COLO829 (cell line): ENCODE measurements at places on chromosomes 12 and 14.

- DNase-seq, result no peak
These were observed 37.2 kb upstream of the C14orf132 start for GRCh38 chr14:96001866-96002497.

DNA sequence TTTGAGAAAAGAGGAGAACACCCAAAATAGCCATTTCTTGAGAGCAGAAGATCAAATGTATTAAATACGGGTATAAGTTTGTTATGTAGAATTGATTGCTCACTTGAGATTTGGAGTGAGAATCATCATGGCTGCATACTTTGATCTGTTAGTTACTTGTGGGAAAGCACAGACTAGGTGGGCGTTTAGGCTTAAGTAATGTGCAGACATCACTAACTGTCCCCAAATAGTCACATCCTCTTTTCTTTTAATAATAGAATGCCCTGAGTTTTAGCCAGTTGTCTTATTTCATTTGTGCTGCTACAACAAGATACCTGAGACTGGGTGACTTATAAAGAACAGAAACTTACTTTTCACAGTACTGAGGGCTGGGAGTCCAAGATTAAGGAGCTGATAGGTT is 14.3 kb upstream of the GTF2A1 start:
- DNase-seq, result no peak

DNA sequence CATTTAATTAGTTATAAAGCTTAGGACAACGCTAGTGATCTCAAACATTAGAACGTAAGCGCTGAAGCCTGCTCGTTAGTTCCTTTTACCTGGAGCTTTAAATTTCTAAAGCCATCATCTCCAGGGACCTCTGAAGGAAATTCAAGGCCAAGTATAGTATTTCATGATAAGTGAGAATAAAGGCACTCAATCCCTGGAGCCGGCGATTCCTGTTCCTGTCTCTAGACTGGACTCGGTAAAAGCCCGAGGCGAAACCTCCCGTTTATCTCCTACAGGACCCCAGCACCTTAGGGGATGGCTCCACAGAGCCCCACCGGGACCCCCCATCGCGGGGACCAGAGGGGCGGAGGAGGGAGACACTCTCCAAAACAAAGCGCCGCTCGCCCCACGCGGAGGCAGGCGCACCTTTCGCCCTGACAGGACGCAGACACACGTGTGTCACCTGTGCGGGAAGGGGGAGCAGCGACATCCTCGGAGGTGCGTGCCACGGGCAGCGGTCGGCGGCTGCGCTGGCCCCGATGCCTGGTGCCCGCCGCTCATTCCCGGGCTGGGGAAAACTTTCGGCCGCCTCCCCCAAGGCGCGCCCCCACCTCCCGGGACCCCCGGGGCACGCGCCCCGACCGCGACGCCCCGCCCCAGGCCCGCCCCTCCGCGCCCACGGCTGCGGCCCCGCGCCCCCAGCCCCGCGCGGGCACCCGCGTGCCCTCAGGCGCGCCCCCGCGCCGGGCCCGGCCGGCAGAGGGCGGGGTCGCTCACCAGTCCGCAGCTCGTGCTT is 678 bp downstream of the RPS6KA5 start:
- no peak for DNase-seq

DNA sequence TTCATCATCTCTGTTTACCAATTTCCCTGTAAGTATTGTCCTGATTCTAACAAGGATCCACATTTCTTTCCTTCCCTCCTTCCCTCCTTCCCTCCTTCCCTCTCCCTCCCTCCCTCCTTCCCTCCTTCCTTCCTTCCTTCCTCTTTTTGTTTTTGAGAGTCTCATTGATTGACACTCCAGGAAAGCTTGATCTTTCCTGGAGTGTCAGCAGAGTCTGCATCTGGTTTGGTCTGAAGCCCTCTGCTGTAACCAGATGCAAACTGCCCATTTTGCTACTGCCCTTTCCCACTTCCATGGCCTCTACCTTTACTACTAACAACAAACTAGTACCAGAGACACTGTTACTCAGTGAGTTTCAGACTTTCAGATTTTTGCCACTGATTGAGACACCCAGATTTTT is 14.4 kb upstream of the OR6C65 start:
- DNase-seq, result no peak

- DNase-seq, result no peak
These were observed 5.1 kb downstream of the PAPLN start for GRCh38 chr14:73242357-73242901.

DNA sequence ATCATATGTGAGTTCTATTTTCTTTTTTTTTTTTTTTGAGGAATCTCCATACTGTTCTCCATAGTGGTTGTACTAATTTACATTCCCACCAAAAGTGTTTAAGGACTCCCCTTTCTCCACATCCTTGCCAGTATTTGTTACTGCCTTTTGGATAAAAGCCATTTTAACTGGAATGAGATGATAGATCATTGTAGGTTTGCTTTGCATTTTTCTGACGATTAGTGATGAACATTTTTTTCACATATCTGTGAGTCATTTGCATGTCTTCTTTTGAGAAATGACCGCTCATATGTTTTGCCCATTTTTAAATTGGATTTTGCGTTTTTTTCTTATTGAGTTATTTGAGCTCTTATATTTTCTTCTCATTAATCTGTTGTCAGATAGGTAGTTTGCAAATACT is 394.8 kb downstream of the LRFN5 start:
- DNase-seq, result no peak

DNA sequence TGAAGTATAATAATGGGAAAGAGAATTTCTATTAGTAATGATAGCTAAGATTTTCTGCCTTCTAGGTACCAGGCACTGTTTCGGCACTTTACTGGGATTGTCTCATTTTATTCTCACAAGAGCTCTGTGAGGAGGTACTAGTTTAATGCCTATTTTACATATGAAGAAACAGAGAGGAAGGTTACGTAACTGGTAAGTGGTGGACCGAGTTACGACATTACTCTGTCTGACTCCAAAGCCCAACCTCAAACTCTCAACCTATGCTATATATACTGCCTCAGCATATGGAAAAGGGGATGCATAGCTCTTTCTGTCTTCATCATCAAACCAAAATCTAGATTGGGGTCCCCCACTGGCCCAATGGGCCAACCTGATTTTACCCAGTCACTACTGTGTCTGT is 133.5 kb downstream of the KTN1 start:
- no peak for DNase-seq

GRCh38 chr14:104542871-104543830 is 36.4 kb upstream of the C14orf180 start:
- DNase-seq, result no peak

- DNase-seq, result peak; percentile 42
These were observed 283.5 kb downstream of the KSR2 start for GRCh38 chr12:117685110-117685926.

GRCh38 chr12:92432724-92433441 is 269.9 kb upstream of the PLEKHG7 start:
- no peak for DNase-seq

DNA sequence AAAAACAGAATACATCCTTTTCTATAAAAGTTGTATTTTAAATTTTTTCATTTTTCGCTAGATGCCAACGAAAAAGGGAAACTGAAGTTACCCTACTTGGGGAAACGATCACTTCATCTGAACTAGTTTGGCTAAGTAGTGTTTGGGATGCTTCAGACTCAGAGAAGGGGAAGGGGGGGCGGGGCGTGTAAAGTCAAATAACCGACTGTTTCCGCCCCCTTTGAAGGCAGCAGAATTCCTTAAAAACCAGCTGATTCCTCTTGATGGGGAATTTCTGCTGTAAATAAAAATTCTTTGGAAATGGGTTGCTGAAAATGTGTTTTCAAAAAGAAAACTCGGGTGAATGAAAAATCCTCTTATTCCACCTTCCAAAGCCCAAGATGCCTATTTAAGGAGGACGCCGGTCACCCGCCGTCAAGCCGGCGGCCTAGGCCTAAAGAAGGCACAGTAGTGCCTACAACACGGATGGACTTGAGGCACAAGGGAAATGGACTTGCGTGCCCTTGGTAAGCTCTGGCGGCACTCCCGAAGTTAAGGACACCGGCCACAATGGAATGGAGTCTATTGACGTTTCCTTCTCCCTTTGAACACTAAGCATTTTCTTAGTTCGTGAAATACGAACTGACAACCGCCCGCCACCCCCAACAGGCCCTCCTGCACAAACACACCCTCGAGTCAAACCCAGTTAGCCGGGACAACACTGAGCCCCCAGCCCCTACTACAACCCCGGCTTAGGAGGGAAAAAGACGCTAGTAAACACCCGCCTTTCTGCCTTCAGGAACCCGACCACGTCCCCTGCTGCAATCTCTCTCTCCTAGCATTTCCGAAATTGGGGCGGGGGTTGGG is 1.9 kb downstream of the ATXN2 start:
- DNase-seq, result peak; percentile 53

- DNase-seq, result peak; percentile 92
These were observed 66.4 kb upstream of the ARHGAP5 start for GRCh38 chr14:32010604-32011125.

DNA sequence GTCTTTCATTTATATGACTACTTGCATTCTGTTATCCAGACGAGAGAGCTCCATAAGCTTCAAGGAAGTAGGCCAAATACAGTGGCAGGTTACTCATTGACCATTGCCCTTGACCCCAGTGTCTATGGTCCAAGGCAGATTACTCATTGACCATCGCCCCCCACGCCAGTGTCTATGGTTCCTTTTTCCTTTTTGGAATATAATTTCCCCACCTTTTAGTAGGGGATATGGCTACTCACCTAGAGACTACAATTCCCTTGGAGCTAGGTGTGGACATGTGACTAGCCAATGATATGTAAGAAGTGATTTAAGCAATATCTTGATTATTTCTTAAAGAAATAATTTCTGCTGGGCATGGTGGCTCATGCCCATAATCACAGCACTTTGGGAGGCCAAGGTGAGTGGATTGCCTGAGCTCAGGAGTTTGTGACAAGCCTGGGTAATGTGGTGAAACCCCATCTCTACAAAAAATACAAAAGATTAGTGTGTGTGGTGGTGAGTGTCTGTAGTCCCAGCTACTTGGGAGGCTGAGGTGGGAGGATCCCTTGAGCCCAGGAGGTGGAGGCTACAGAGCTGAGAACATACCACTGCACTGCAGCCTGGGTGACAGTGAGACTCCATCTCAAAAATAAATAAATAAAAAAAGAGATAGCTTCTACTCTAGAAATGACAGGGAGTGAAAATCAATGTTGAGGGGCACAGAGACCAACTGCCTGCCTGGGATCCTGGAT is 32.6 kb downstream of the SIX4 start:
- DNase-seq, result no peak

DNA sequence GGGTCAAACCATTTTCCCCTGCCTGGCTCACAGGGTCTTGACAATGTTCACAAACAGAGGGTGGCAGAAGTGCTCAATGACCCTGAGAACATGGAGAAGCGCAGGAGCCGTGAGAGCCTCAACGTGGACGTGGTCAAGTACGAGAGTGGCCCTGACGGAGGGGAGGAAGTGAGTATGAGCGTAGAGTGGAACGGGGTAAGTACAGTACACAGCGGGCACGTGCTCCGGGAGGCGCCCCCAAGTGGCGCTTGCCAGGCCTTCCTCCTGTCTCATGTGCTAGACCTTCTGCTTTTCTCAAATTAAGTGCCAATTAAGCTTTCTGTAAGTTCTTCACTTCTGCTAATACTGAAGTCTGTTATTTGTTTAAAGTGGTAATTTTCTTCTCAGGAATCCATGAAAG is 35.9 kb downstream of the XRCC3 start:
- peak; percentile 28 for DNase-seq

GRCh38 chr12:126752021-126752420 is 1514.9 kb upstream of the TMEM132C start:
- no peak for DNase-seq
